ENCODE measurements at places on chromosomes 1 and 21. TPM values are rescaled to one million over a fixed set of nuclear protein-coding genes. Genes with fewer than 3 reads are reported as not detected.

The LAMB3 gene
- 0.72 TPM for total RNA-seq

The S100A7 gene
- not detected for total RNA-seq

The PIGR gene
- total RNA-seq, result not detected

The NTMT2 gene
- total RNA-seq, result not detected

The AMPD2 gene
- 61.5 TPM for total RNA-seq

The HP1BP3 gene
- total RNA-seq, result 111 TPM

The CYP4A11 gene
- total RNA-seq, result not detected

The FALEC gene
- not detected for total RNA-seq

The SFN gene
- total RNA-seq, result 0.18 TPM

The PDE9A gene
- 0.90 TPM for total RNA-seq

The SLC6A17 gene
- 0.54 TPM for total RNA-seq

The LAD1 gene
- total RNA-seq, result under 0.01 TPM

The DNALI1 gene
- total RNA-seq, result 9.1 TPM

The SOAT1 gene
- total RNA-seq, result 28.9 TPM

The HES5 gene
- total RNA-seq, result not detected

The MATN1 gene
- 0.56 TPM for total RNA-seq

The TPTE gene
- total RNA-seq, result not detected

The TINAGL1 gene
- total RNA-seq, result 0.56 TPM
